ENCODE measurements at places on chromosomes 2 and 18. TPM values are rescaled to one million over a fixed set of nuclear protein-coding genes. Genes with fewer than 3 reads are reported as not detected.

DNA sequence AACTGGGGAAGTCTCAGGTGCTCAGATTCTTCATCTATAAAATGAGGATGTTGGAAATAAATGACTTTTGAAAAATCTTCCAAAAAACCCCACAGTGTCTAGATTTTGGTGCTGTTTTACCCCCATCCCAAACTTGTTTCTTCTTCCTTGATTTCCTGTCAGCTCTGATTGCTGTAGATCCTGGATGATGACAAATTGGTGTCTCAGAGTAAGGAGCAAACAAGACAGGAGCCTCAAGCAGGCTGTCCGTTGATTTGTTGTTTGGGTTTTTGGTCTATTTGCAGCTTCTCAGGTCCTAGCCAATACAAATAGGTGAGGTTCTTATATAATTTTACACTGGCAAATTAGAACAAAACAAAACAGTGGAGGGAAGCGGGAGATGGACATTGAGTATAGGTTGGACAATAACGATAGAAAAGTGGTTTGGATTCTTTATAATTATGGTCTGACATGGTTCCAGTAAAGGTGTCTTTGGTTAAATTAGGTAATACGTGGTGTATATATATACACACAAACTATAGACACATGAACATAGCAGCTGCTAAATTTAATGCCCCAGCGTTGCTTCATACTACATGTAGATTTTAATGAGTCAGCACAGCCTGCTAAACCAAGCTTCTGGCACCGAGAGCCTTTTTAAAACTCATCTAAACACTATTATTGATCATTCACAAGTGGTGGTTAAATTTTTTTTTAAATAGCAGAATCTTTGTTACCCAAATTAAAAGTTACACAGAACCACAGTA, 142.5 kb downstream of the FMNL2 start:
- H3K4me3 ChIP-seq, result no peak overlapping the region
- peaks cover 21% of the 10 kb centered on the region for H3K4me1 ChIP-seq
- no peak for DNase-seq
- no peaks in the 10 kb centered on the region for H3K36me3 ChIP-seq
- no peaks in the 10 kb centered on the region for H3K27me3 ChIP-seq

Gene CD302
- total RNA-seq, result 67.6 TPM

GRCh38 chr2:160252278-160252887, 52.3 kb upstream of the ITGB6 start:
- no peaks in the 10 kb centered on the region for H3K4me1 ChIP-seq
- H3K27ac ChIP-seq, result no peak overlapping the region
- no peak overlapping the region for H3K4me3 ChIP-seq
- no peak for DNase-seq
- no peaks in the 10 kb centered on the region for H3K36me3 ChIP-seq

Gene KCNIP3
- total RNA-seq, result 12.0 TPM

Gene DSEL
- 15.3 TPM for total RNA-seq

- H3K27me3 ChIP-seq, result peaks cover 46% of the 10 kb centered on the region
- H3K4me1 ChIP-seq, result peaks cover 25% of the 10 kb centered on the region
- no peaks in the 10 kb centered on the region for H3K36me3 ChIP-seq
These were observed 7.1 kb downstream of the GBX2 start for GRCh38 chr2:236161082-236161462.

GRCh38 chr2:64012115-64012514, 7.1 kb downstream of the VPS54 start:
- H3K4me3 ChIP-seq, result no peak overlapping the region
- DNase-seq, result no peak
- H3K4me1 ChIP-seq, result no peaks in the 10 kb centered on the region
- no peaks in the 10 kb centered on the region for H3K36me3 ChIP-seq
- H3K27ac ChIP-seq, result no peak overlapping the region

DNA sequence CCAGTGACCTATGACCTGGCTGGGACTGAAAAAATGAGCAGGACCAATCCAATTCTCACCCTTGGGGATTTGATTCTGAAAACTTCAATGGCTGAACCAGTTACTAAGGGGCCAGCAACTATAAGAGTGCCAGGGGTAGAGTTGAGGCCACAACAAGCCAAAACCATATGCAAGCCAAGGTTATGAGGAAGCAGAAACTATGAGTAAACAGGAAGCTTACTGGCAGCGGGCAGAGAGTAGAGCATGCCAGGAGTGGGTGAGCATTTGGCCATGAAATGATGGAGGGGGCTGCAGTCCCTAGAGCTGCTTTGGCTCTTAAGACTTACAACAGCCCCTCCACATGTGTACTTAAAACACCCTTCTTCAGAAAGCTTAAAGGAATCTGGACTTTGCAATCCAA, 82.4 kb downstream of the RBMS1 start:
- no peak overlapping the region for H3K4me3 ChIP-seq
- H3K4me1 ChIP-seq, result peaks cover 36% of the 10 kb centered on the region
- peak overlapping the region; percentile 24 for H3K27ac ChIP-seq
- no peaks in the 10 kb centered on the region for H3K36me3 ChIP-seq
- H3K27me3 ChIP-seq, result no peaks in the 10 kb centered on the region
- no peak for DNase-seq

- no peaks in the 10 kb centered on the region for H3K27me3 ChIP-seq
- no peaks in the 10 kb centered on the region for H3K4me1 ChIP-seq
- no peaks in the 10 kb centered on the region for H3K36me3 ChIP-seq
- H3K4me3 ChIP-seq, result peak overlapping the region; percentile 37
- H3K27ac ChIP-seq, result no peak overlapping the region
- no peak for DNase-seq
These were observed 2.3 kb downstream of the RFTN2 start for GRCh38 chr2:197673106-197673505.

Gene OR6B2
- total RNA-seq, result not detected

GRCh38 chr2:28398101-28398834, 5.6 kb downstream of the FOSL2 start:
- H3K4me3 ChIP-seq, result no peak overlapping the region
- H3K27ac ChIP-seq, result peak overlapping the region; percentile 100
- peaks cover 64% of the 10 kb centered on the region for H3K4me1 ChIP-seq
- H3K27me3 ChIP-seq, result no peaks in the 10 kb centered on the region

DNA sequence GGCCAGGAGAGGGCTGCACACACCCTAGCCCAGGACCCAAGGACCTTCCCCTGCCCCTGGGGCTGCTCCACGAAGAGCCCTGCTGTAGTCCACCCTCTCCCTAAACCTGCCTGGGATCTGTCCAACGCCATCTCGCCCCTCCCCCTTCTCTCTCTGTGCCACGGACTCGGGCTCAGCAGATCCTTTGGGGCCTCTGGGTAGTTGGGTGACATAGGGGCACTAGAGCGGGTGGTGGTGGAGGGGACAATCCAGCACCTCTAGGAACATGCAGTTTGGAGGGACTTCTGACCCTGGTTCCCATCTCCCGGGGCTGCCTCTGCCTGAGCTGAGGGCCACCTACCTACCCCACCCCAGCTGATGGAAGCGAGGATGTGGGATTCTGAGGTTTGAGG, 7.3 kb upstream of the CRYBA2 start:
- no peaks in the 10 kb centered on the region for H3K36me3 ChIP-seq
- peaks cover 30% of the 10 kb centered on the region for H3K4me1 ChIP-seq
- no peak overlapping the region for H3K4me3 ChIP-seq
- H3K27ac ChIP-seq, result no peak overlapping the region
- DNase-seq, result no peak
- peaks cover 35% of the 10 kb centered on the region for H3K27me3 ChIP-seq

Gene FECH
- 38.8 TPM for total RNA-seq

DNA sequence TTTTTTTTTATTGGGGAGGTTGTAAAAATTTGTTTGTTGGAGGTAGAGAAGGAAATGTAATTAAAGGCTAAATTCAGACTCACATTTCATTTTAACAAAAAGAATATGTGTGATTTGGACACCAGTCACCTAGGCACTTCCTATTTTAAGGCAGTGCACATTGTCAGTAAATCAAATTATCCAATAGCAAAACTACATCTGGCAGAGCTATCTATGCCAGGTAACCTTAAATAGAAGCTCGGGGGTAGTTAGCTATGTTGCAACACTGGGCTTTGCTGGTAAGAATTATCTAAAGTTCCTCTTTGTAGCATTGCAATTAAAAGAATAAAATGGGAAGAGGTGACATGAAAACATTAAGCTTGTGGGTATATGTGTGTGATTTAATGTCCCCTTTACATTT, 1064.4 kb upstream of the ZEB2 start:
- DNase-seq, result no peak
- no peaks in the 10 kb centered on the region for H3K4me1 ChIP-seq
- no peak overlapping the region for H3K27ac ChIP-seq
- no peaks in the 10 kb centered on the region for H3K27me3 ChIP-seq

Gene CEP192
- 30.4 TPM for total RNA-seq

DNA sequence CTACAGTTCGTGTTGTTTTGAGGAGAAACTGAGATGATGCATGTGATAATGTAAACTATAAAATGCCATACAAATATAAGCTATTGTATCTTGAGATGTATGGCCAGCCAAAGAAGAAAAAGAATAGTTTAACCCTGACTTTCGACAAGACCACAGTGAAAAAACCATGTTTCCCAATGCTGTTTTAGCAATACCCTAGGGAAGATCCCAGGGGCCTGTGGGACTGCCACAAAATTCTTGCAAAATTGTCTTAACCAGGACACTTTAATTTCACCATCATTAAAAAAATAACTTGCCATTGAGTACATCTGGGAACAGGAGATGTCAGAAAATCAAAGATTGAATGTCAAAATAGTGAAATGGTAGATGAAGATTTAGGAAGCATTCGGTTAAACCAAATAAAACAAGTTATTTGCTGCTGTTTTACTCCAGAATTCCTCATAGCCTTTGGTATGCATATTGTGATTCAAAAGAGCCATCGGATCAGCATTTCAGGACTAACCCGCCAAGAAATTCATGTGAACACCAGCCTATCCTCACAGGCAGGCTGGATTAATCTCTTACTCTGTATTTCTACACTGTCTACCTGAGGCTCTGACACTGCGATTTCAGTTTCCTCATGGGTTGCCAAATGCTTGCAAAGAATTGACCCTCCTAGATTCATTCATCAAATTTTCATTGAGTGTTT, 49.0 kb upstream of the SP3 start:
- H3K4me3 ChIP-seq, result no peak overlapping the region
- H3K36me3 ChIP-seq, result no peaks in the 10 kb centered on the region
- no peaks in the 10 kb centered on the region for H3K27me3 ChIP-seq
- peaks cover 26% of the 10 kb centered on the region for H3K4me1 ChIP-seq
- peak overlapping the region; percentile 95 for H3K27ac ChIP-seq
- DNase-seq, result no peak

Gene REG3A
- total RNA-seq, result not detected

DNA sequence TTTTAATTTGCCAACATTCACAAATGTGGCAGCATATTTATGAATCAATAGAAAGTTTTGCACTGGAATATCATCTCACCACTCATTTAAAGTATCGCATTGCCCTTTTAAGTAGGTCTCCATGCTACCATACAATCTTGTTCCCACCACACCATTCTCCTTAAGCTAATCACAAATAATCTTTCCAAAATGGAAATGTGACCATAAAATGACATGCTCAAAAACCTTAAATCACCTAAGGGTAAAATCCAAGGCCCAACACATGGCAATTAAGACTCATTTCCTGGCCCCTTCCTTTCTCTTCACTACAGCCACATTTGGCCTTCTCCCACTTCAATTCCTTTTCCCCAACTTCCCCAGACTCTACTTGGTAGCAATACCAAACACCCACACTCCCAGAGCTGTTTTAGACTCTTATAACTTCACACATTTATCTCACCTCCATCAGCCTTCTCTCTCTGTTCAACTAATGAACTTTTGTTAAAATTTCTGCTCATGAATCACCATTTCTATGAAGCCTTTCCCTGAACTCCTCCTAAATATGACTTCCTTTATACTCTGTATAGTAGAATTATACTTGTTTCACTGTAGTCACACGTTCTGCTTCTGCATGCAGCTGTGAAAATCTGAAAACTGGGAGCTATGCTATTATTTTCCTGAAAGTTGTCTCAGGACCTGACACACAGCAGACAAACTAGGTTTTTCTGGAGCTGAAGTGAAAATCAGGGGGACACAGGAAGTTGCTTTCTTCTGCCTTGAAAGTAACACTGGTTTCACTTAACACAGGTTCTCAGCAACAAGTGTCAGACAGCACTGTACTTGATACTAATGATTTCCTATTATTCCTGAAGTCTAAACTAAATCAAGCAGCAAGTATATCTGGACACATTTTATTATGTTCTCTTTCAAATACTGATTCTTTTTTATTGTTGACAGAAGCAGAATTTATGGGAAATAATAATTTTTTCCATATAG, 303.9 kb downstream of the ZEB2 start:
- no peaks in the 10 kb centered on the region for H3K36me3 ChIP-seq
- no peaks in the 10 kb centered on the region for H3K27me3 ChIP-seq
- H3K27ac ChIP-seq, result no peak overlapping the region
- H3K4me3 ChIP-seq, result no peak overlapping the region

DNA sequence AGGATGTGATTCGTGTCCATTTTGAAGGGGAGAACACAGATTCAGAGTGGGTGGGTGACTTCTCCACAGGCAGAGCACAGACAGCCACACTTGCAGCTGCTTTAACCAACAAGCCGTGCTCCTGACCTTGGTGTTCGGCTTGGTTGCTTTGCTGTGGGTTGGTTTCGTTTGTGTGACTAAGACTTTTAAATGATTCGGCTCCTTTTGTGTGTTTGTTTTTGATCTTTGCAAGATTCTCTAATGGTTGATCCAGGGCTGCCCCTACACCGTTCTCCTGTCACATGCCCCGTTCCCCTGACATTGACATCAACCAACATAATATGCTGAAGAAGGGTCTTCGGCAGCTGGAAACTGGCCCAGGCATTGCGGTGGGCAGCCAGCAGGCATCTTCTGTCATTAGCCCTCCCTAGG, 95.9 kb upstream of the MBOAT2 start:
- H3K36me3 ChIP-seq, result no peaks in the 10 kb centered on the region
- H3K4me3 ChIP-seq, result no peak overlapping the region
- no peak overlapping the region for H3K27ac ChIP-seq
- no peak for DNase-seq

- no peaks in the 10 kb centered on the region for H3K36me3 ChIP-seq
- H3K4me1 ChIP-seq, result no peaks in the 10 kb centered on the region
- DNase-seq, result no peak
These were observed 77.5 kb upstream of the ZEB2 start for GRCh38 chr2:144597388-144597787.

- no peak overlapping the region for H3K4me3 ChIP-seq
- H3K27me3 ChIP-seq, result no peaks in the 10 kb centered on the region
- peaks cover 44% of the 10 kb centered on the region for H3K36me3 ChIP-seq
- H3K27ac ChIP-seq, result no peak overlapping the region
- no peak for DNase-seq
These were observed 15.0 kb downstream of the KANSL3 start for GRCh38 chr2:96623116-96623515.

DNA sequence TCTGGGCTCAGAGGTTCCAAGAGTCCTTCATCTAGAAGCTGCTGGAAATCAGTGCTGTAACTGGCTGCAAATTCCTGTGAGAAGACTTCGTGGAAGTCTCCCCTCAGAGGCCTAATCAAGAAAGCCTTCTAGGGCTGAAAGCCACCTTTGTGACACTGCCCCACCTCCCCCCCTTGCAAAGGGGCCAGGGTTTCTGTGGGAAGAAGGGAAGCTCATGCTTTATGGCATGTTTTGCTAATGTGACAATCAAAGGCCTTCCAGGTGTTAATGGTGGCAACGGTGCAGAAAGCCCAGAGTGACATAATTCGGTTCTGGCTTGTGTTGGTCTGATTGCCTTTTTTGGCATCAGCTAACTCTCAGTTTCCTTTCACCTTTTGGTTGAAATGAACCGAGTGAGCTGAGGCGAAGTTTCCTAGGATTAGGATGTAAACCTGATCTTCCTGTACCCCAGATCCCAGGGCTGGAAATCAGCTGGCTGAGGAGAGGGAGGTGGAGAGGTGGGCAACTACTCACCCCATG, 126.9 kb upstream of the TRIB2 start:
- no peaks in the 10 kb centered on the region for H3K36me3 ChIP-seq
- H3K4me3 ChIP-seq, result no peak overlapping the region
- H3K27ac ChIP-seq, result no peak overlapping the region
- no peaks in the 10 kb centered on the region for H3K27me3 ChIP-seq
- peaks cover 9% of the 10 kb centered on the region for H3K4me1 ChIP-seq
- DNase-seq, result no peak

Data from sigmoid colon (tissue), 7 donors.